Frontal cortex (tissue), 4 donors: ENCODE measurements at places on chromosomes 1 and 21. TPM values are rescaled to one million over a fixed set of nuclear protein-coding genes. Genes with fewer than 3 reads are reported as not detected.

Gene LCE2A
- total RNA-seq: not detected

Gene SELE
- total RNA-seq: under 0.01 TPM

Gene KRTAP10-1
- not detected for total RNA-seq

Gene MAP3K7CL
- 1.2 TPM for total RNA-seq

Gene VWA1
- total RNA-seq: 2.9 TPM

Gene TSSK3
- total RNA-seq: 0.41 TPM

Gene PDZK1IP1
- not detected for total RNA-seq

Gene PIGR
- not detected for total RNA-seq

Gene HEYL
- 0.41 TPM for total RNA-seq

Gene OR10R2
- total RNA-seq: not detected

Gene PLA2G2A
- total RNA-seq: not detected

Gene CD84
- 1.6 TPM for total RNA-seq

Gene SYNJ1
- total RNA-seq: 13.0 TPM

Gene OPTC
- not detected for total RNA-seq

Gene S100A1
- 1.2 TPM for total RNA-seq

Gene TMPRSS15
- total RNA-seq: not detected

Gene RBP7
- total RNA-seq: not detected

Gene ACTA1
- total RNA-seq: 0.41 TPM

Gene SLC22A15
- 11.4 TPM for total RNA-seq

Gene CR1L
- total RNA-seq: not detected

Gene LRP8
- 83.6 TPM for total RNA-seq

Gene PLA2G2F
- total RNA-seq: not detected

Gene DMBX1
- total RNA-seq: not detected

Gene BTBD8
- total RNA-seq: 61.1 TPM

Gene FAM72C
- total RNA-seq: 1.2 TPM

Gene CD247
- 1.2 TPM for total RNA-seq

Gene SNX27
- 75.8 TPM for total RNA-seq

Gene PLA2G4A
- total RNA-seq: 1.2 TPM

Gene LRRC53
- total RNA-seq: under 0.01 TPM

Gene FCGR1A
- total RNA-seq: 3.3 TPM

Gene TNNI3K
- 17.1 TPM for total RNA-seq

Gene SSX2IP
- 58.7 TPM for total RNA-seq

Gene CSDE1
- total RNA-seq: 831 TPM

Gene S100A10
- 2.4 TPM for total RNA-seq

Gene WNT9A
- 1.2 TPM for total RNA-seq

Gene CYYR1
- 1.6 TPM for total RNA-seq

Gene MFAP2
- total RNA-seq: 7.3 TPM

Gene DTL
- total RNA-seq: 2.9 TPM

Gene S100A3
- not detected for total RNA-seq

Gene FMO1
- 3.7 TPM for total RNA-seq

Gene NCMAP
- total RNA-seq: under 0.01 TPM

Gene FHAD1
- total RNA-seq: 0.41 TPM

Gene IRF6
- total RNA-seq: 0.41 TPM

Gene KCNQ4
- 1.2 TPM for total RNA-seq

Gene MMEL1
- 7.3 TPM for total RNA-seq

Gene RNU1-1
- total RNA-seq: under 0.01 TPM

Gene CDC14A
- 2.9 TPM for total RNA-seq
